ENCODE measurements at places on chromosomes 5 and 9. TPM values are rescaled to one million over a fixed set of nuclear protein-coding genes. Genes with fewer than 3 reads are reported as not detected.

PAEP gene
- not detected for total RNA-seq

FREM1 gene
- 0.29 TPM for total RNA-seq

OR1Q1 gene
- total RNA-seq, result not detected

ZNF474 gene
- not detected for total RNA-seq

EGR1 gene
- 5.5 TPM for total RNA-seq

GRAMD2B gene
- total RNA-seq, result 5.5 TPM

INSYN2B gene
- 9.9 TPM for total RNA-seq

MSANTD3 gene
- total RNA-seq, result 88.5 TPM

CA9 gene
- total RNA-seq, result not detected

GMCL2 gene
- not detected for total RNA-seq

TEX48 gene
- not detected for total RNA-seq

SLC4A9 gene
- not detected for total RNA-seq

FOXD4L6 gene
- not detected for total RNA-seq

C5orf58 gene
- total RNA-seq, result not detected

CSF2 gene
- not detected for total RNA-seq

FAM13B gene
- total RNA-seq, result 25.4 TPM

DHFR gene
- 35.8 TPM for total RNA-seq

HRCT1 gene
- total RNA-seq, result 5.2 TPM

RELL2 gene
- 3.1 TPM for total RNA-seq

ACTBL2 gene
- total RNA-seq, result not detected

DUSP1 gene
- total RNA-seq, result 46.5 TPM

LTC4S gene
- total RNA-seq, result 0.95 TPM

REEP2 gene
- 4.4 TPM for total RNA-seq

PDGFRB gene
- 1.0 TPM for total RNA-seq

GABRA6 gene
- not detected for total RNA-seq

GFPT2 gene
- 5.5 TPM for total RNA-seq

LCP2 gene
- not detected for total RNA-seq

FOXI1 gene
- total RNA-seq, result not detected

GALNT12 gene
- total RNA-seq, result 0.44 TPM

IL5 gene
- not detected for total RNA-seq

SEC61B gene
- 241 TPM for total RNA-seq

SLC25A48 gene
- not detected for total RNA-seq

SNCAIP gene
- total RNA-seq, result 35.9 TPM

ASS1 gene
- total RNA-seq, result 2.0 TPM

DIRAS2 gene
- total RNA-seq, result not detected

LCN15 gene
- not detected for total RNA-seq

CCDC171 gene
- total RNA-seq, result 1.6 TPM

PRLR gene
- total RNA-seq, result not detected

MAMDC4 gene
- total RNA-seq, result 7.7 TPM

CAAP1 gene
- 16.1 TPM for total RNA-seq

DND1 gene
- total RNA-seq, result 1.1 TPM

RAI14 gene
- total RNA-seq, result 369 TPM

AMBP gene
- total RNA-seq, result not detected
